ENCODE measurements at places on chromosomes 4 and X. TPM values are rescaled to one million over a fixed set of nuclear protein-coding genes. Genes with fewer than 3 reads are reported as not detected.

Gene RIBC1
- total RNA-seq = 0.56 TPM

Gene TMEM165
- 132 TPM for total RNA-seq

DNA sequence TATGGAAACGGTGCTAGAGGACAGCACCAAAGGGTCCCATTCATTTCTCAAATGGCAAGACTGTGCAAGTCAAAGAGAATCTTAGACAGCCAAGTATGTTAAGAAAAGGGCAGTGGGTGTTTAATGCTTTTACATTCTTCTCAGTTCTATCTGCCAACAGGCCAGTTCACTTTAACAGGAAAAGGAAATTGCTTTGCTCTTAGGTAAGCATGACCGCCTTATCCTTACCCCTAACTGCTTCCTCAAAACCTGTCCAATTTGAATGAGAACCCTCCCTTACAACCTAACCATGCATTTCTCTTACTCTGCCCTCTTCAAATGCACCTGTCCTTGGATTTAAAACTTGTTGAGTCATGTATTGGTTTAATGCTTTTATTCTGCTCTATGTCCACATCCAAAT is 44.5 kb upstream of the BLTP1 start:
- no peak for DNase-seq

GRCh38 chr4:180792541-180792940 is 1450.7 kb upstream of the TENM3 start:
- no peak for DNase-seq

Gene PORCN
- 12.1 TPM for total RNA-seq

Gene HS3ST1
- total RNA-seq = 3.9 TPM

Gene GPRASP1
- total RNA-seq = 10.2 TPM

Gene SCD5
- 11.9 TPM for total RNA-seq

GRCh38 chrX:53071604-53072417 is 10.4 kb upstream of the TSPYL2 start:
- DNase-seq = peak; percentile 85

Gene TCEAL5
- 0.46 TPM for total RNA-seq

DNA sequence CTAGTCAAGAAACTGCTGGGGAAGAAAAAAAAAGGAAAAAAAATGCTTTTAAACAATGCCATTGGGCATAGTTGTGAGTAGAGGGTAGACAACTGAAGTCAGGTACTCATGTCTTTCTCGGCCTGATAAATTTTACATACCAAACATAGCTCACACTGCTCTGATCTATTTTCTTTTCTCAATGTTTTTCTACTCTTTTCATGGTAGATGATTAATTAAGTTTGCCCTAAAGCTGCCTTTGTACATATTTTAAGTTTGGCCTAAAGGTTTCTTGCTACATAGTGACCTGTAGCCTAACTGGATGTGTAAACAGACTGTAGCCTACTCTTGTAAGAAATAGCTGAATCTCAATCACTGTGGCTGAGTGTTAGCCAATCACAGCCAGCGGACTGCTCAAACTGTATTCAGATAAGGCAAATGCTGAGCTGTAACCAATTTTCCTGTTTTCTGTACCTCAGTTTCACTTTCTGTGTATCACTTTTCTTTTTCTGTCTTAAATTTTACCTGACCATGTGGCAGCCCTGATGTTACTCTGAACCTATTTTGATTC is 121.0 kb downstream of the PCDH10 start:
- no peak for DNase-seq

DNA sequence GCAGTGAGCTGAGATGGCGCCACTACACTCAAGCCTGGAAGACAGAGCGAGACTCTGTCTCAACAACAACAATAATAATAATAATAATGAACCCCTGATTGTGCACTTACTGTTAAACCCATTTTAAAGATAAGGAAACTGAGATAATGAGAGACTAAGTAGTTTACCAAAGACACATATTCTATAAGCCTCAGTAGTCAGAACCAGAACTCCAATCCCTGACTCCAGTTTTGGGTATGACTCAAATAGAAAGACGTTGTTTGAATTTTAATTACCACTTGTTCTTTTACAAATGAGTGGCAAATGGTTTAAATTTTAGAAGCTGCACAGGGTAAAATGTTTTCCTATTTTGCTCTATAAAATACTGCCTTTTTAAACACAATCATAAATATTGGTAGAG is 37.4 kb downstream of the ACSL4 start:
- no peak for DNase-seq

Gene UGT2B15
- total RNA-seq = not detected

GRCh38 chr4:32748498-32748897 is 2028.3 kb downstream of the PCDH7 start:
- DNase-seq = no peak

DNA sequence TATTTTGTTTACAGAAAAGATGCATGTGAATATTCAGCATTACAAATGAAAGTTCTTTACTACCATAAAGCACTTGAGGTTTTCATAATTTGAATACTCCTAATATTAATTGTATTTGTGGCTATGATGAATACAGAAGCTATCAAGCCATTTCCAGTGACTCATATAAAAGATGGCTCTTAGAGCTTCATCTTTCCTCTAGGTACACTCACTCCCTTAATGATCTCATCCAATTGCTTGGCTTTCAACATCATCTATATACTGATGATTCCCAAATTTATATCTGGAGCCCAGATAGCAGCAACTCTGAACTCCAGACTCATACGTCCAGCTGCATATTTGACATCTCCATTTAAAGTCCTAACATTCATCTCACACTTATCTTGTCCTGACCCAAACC is 183.4 kb upstream of the FAM241A start:
- DNase-seq = no peak

DNA sequence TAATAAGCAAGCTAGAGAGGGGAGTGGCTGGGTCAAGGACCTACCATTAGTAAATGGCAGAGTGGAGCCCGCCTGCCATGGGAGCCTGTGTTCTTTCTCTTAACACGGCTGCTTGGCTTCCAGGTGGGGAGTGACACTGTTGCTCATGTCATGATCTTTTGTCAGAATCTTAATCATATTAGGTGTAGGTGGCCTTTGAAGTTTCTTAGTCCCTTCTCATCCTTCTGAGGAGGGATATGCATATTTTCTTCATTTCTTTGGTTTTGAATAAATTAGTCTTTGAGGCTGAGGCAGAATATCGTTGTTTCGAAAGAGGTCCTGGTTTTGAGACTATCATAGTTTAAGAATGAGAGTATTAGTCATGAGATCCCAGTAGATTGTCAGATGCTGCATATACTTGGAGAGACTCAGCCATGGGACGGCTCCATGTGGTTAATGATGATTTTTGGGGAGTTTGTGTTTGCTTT is 28.9 kb downstream of the SNX25 start:
- DNase-seq = no peak

DNA sequence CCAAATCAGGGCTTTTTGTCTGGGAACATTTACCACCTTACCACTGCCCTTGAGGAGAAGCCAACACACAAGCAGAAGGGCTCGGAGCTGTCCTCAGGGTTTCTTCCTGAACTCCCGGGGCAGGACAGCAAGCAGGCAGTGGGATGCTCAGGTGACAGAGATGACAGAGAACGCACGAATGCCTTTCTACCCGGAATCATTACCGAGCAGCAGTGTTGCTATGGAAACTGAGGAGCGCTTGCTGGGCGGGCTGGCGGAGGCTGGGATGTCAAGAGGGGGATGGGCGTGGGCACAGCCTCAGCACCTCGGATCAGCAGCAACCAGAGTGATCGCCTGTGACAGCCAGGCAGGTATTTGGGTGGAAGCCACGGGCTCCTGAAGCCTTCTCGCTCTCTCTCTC is 17.8 kb downstream of the SSR4 start:
- DNase-seq = no peak

DNA sequence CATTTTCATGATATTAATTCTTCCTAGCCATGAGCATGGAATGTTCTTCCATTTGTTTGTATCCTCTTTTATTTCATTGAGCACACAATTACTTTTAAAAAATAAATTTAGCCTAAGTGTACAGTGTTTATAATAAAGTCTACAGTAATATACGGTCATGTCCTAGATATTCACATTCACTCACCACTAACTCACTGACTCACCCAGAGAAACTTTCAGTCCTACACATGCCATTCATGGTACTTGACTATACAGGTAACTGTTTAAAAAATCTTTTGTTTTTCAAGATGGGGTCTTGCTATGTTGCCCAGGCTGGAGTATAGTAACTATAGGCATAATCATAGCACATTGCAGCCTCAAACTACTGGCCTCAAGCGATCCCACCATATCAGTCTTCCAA is 348.1 kb downstream of the RAPGEF2 start:
- no peak for DNase-seq

DNA sequence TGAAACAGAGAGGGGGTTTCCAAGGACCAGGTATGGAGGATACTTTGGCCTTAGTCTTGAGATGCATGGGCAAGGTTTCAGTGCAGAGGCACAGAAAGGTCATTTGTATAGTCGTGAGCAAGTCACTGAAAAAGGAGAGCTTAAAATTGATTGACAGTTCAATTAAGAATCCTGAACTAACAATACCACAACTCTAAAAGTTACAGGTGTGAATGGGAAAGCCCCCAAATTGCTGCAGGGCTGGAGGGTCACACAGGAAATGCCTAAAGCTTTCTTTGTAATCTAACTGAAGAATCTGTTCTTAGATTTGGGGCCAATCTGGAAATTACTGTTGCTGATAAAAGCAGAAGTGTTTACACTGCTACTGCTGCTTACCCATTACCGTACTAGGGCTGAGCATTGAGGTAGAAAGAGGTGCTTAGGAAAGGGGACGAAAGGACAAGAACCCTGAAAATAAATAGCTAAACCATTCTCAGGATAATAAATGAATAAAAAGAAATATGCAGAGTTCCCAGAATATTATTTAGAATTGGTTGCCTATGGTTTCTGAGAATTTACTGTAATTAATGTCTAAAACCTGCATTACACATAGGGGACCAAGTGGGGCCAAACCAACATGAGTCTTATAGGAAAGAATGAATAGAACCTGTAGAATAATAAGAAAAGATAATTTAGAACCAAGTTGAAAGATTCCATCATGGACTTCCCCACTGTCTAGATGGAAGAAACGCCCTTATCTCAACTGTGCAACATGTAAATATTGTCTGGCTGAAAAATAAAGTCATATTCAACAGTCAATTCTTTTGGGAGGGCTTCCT is 91.9 kb upstream of the PPP1R2C start:
- no peak for DNase-seq

DNA sequence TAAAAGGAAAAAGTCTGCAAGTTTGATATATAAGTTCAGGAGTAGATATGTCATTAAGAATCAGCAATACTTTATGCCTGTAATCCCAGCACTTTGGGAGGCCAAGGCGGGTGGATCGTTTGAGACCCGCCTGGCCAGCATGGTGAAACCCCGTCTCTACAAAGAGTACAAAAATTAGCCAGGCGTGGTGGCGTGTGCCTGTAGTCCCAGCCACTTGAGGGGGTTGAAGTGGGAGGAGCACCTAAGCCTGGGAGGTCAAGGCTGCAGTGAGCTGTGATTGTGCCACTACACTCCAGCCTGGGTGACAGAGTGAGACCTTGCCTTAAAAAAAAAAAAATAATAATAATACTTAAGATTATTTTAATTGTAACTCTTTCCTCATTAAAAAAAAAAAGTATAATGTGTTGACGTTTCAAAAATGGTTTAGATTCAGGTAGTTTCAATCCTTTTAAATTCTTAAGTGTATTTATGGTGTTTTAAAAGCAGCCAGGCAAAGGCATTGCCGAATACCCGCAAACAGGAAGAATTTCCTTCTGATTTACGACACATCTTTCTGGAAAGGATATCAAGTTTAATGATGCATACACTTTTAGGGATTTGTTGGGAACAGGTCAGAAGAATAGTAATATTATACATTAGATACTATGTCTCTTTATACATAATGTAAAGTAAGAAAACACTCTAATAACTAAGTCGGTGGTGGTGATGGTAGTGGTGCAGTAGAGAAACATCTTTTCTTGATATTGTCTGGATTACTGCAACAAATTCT is 80.9 kb downstream of the KDM6A start:
- no peak for DNase-seq

Gene CLGN
- 0.74 TPM for total RNA-seq

- no peak for DNase-seq
These were observed 52.5 kb downstream of the LHFPL1 start for GRCh38 chrX:112627206-112627605.

Gene PPBP
- total RNA-seq = 2.4 TPM

Gene GAGE1
- not detected for total RNA-seq

GRCh38 chr4:73211968-73212367 is 46.6 kb downstream of the ANKRD17 start:
- DNase-seq = no peak

Gene XAGE1A
- total RNA-seq = not detected

- no peak for DNase-seq
These were observed 17.7 kb downstream of the GUCY2F start for GRCh38 chrX:109464231-109464630.

DNA sequence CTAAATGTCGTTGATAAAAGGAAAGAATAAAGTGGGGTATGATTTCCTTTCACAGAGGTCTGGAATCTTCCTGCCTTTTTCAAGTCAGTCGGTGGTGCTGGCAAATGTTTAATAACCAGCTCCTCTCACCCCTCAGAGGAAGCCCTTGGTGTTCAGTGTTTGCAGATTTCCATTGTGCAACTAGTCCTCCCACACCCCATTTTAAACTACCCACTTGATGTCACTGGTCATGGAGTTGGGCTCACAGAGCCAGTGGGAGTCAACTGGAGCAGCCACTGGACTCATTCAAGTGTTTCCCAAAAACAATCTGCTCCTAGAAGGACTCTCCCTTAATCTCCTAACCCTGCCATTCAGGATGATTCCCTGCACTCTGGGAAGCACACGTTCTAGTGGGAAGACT is 149.2 kb downstream of the PTTG2 start:
- no peak for DNase-seq

DNA sequence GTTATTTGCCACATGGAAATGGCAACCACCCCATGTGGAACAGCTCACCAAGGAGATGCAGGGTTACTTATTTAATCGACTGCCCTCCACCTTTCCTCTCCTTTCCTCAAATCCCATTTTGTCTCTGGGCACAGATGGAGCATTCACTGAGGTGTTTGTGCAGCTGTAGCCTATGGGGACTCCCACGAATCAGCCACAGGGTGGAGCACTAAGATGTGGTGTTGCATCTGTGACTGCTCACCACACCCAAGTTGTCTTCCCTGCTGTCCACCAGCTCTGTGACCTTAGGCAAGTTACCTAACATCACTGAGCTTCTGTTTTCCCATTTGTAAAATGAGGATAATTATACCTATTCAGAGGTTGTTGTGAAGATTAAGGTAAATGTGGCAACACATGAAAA is 252.4 kb upstream of the CPEB2 start:
- no peak for DNase-seq

DNA sequence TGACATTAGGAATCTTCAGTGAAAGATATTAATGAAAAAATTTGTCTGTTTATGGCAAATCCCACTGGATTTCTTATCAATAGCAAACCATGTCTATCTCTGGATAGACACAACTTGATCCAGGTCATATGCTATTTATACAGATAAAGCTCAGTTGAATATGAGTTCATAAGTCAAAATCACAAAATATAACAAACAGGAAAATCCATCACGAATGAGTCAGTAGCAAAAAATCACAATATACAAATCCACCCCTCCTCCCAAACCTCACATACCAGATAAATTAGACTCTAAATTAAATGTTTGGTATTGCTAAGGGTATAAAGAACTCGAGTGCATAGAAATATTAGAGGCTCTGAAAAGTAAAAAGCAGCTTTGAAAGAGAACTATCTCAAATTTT is 420.5 kb downstream of the TLL1 start:
- no peak for DNase-seq

- peak; percentile 62 for DNase-seq
These were observed 50.1 kb upstream of the ADRA2C start for GRCh38 chr4:3715855-3716630.

GRCh38 chr4:173262375-173262774 is 71.8 kb downstream of the HMGB2 start:
- DNase-seq = no peak

GRCh38 chr4:10656988-10657387 is 27.6 kb downstream of the CLNK start:
- no peak for DNase-seq

Data from posterior vena cava (tissue), 2 donors.